IMR-90 (cell line): ENCODE measurements at places on chromosomes 16 and 17.
A peak's percentile ranks its signal among the peaks of the same experiment; 100 is the strongest.

DNA sequence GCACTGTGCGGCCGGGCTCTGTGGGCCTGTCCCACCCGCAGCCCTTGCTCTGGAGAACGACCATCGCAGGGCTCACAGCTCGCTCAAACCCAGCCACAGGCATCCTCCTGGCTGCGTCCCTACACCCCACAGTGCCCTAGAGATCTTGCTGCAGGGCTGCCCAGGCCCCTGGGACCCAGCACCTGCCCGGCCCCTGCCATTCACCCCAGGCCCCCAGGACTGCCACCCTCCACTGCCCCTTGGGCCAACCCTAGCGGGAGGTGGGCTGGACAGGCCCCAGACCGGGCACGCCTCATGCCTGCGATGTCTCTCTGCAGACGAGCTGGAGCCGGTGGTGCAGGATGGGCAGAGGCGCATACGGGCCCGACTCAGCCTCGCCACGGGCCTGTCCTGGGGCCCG is 56.1 kb upstream of the ZC3H18 start:
- DNase-seq = no peak
- H3K27ac ChIP-seq = no peak overlapping the region
- no peak overlapping the region for H3K4me3 ChIP-seq
- no peaks in the 10 kb centered on the region for H3K36me3 ChIP-seq

- DNase-seq = no peak
- H3K27ac ChIP-seq = no peak overlapping the region; the same call in 1 of the 2 replicates
- no peaks in the 10 kb centered on the region for H3K27me3 ChIP-seq
- peaks cover 29% of the 10 kb centered on the region for H3K4me1 ChIP-seq
Measured at GRCh38 chr17:66469461-66469860, 167.0 kb downstream of the PRKCA start.

- H3K4me1 ChIP-seq = no peaks in the 10 kb centered on the region
- no peak overlapping the region for H3K4me3 ChIP-seq
- no peak for DNase-seq
Measured at GRCh38 chr17:35982409-35983191, 1.3 kb upstream of the CCL16 start.

- H3K36me3 ChIP-seq = peaks cover 2% of the 10 kb centered on the region; the same call in 1 of the 2 replicates
- no peak overlapping the region for H3K4me3 ChIP-seq
- no peak overlapping the region for H3K27ac ChIP-seq
- H3K4me1 ChIP-seq = peaks cover 3% of the 10 kb centered on the region; the same call in 1 of the 2 replicates
Measured at GRCh38 chr17:12097326-12097725, 76.6 kb downstream of the MAP2K4 start.

DNA sequence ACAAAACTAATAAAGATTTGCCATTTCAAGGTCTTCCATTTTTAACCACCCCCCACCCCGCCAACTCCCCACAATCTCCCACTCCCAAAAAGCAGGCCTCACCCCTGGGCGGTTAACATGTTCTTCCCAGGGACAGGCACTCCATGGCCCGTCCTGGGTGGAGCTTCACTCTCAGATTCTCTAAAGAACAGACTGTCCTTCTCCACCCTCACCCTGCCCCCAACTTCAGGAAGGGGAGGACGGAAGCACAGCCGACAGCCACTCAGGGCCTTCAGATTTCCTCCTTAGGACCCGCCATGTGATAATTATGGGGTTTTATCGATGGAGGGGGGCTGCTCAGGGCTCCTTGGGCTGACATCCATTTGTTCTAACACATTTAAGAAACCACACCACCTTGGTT is 61.9 kb downstream of the ZFHX3 start:
- H3K4me1 ChIP-seq = peaks cover 20% of the 10 kb centered on the region
- no peaks in the 10 kb centered on the region for H3K36me3 ChIP-seq
- no peak overlapping the region for H3K4me3 ChIP-seq

GRCh38 chr16:56193951-56194726 is 2.9 kb downstream of the GNAO1 start:
- peaks cover 60% of the 10 kb centered on the region for H3K27me3 ChIP-seq
- no peaks in the 10 kb centered on the region; the same call in 1 of the 2 replicates for H3K4me1 ChIP-seq
- no peak overlapping the region for H3K27ac ChIP-seq
- DNase-seq = peak; percentile 55
- no peaks in the 10 kb centered on the region for H3K36me3 ChIP-seq

GRCh38 chr17:61427567-61427966 is 24.7 kb upstream of the TBX4 start:
- H3K27ac ChIP-seq = no peak overlapping the region
- H3K27me3 ChIP-seq = peaks cover 5% of the 10 kb centered on the region; the same call in 1 of the 2 replicates
- H3K36me3 ChIP-seq = no peaks in the 10 kb centered on the region

DNA sequence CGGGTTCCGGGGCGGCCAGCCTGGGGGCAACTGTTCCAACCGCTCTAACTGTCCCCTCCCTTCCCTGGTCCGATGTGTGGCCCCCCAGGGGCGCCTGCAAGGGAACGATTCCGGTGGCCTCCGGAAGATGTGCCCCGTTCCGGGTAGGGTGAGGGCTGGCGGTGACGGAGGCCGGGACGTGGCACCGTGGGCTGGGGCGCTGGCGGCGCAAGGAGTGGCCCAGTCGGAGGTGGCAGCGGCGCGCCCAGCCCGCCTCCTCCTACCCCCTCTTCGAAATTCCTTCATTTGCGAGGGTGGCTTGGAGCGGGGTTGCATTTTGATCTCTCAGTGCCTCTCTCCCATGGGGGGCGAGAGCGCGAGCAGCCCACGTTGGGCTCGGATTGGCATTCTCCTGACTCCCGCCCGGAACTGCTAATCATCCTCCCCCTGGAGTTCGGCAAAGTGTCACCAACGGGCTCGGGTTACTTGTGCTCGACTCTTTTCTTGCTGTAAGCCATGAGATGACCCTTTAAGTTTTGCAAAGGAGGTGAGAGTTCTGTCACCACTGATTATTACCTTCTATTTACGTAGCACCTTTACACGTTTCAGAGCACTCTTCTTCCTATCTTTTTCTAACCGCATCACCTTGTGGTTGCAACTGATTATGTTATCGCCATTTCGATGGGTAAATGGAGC is 622 bp downstream of the NDEL1 start:
- H3K36me3 ChIP-seq = peaks cover 5% of the 10 kb centered on the region
- peak overlapping the region; percentile 77 for H3K4me3 ChIP-seq
- H3K27me3 ChIP-seq = no peaks in the 10 kb centered on the region
- peak overlapping the region; percentile 90 for H3K27ac ChIP-seq

DNA sequence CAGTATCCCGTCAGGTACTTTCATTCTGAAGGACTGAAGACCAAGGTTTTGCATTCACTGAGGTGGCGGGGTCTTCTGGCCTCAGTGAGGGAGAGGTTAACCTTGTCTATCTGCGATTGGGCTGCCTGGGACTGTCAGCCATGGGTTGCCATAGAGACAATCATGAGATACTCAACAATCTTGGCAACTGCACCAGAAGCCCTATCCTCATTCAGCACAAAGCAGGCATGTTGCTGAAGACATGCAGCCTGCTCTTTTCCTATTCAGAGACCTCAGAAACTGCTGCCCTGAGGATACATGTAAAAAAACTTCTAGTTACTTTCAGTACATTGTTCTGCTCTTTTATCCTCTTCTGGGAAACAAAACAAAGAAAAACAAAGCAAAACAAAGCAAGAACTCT is 146.3 kb upstream of the PIRT start:
- H3K36me3 ChIP-seq = no peaks in the 10 kb centered on the region
- H3K4me3 ChIP-seq = no peak overlapping the region
- no peaks in the 10 kb centered on the region for H3K27me3 ChIP-seq
- no peak for DNase-seq
- H3K27ac ChIP-seq = no peak overlapping the region
- H3K4me1 ChIP-seq = no peaks in the 10 kb centered on the region
